Stimulated activated CD4-positive, alpha-beta T cell treated with anti-CD3 and anti-CD28 coated beads, Interleukin-4, amount 100 ng/mL, for 1 hour (primary cell): ENCODE measurements at places on chromosomes 1 and 21.

- DNase-seq = no peak
Observed at GRCh38 chr1:183370399-183371058, 47.7 kb downstream of the NMNAT2 start.

- no peak for DNase-seq
Observed at GRCh38 chr1:39753132-39754025, 14.7 kb downstream of the PPIE start.

DNA sequence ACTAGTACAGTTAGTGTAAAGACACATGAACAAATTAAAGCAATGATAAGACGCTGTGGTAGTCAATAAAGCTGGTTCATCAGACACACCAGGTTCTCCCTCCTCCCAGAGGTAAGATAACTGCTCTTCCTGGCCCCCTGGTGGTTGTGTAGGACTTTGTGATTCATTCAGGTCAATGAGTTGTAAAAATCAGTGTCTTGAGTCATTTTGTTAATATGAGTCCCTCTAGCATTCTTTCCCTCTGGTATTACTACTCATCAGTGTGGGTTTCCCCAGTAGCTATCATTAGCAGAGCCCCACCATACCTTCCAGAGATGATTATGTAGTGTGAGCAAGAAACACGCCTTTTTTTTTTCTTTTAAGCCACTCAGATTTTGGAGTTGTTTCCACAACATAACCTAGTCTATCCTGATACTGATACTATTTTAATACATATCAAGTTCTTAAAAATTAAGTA lies 3.6 kb upstream of the SETDB1 start:
- peak; percentile 71 for DNase-seq

- no peak for DNase-seq
Observed at GRCh38 chr1:160606611-160607010, 27.3 kb upstream of the CD84 start.

GRCh38 chr21:44874240-44874496 lies 678 bp upstream of the PTTG1IP start:
- DNase-seq = no peak

GRCh38 chr1:54721719-54722118 lies 6.1 kb downstream of the TTC4 start:
- no peak for DNase-seq

DNA sequence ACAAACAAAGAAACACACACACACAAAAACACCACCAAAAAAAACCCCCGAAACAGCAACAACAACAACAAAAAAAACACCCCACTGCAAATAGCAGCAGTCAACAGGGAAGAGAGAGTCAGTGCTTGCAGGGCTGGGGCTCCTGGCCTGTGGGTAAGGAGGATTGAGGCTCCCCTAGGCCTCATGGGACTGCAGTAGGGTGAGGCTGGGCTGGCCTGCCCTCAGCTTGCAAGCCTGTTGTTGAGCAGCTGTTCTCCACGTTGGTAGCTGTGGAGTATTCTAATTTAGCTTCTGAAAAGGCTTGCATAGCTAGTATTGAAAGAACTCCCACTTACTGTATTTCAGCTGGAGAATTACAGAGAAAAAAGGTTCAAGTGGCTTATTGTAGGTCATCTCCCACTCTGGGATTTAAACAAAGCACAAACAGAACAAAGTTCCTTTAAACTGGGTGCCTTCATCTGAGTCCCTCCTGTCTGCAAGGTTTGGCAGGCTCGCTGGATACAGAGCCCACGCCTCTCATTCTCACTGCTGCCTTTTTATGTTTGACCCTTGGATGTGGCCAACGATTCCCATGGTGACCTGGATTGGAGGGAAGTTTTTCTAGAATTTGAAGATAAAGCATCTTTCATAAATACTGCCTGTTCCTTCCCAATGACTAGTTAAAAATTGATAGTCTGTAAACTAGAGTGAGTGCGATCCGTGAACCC lies 247.2 kb downstream of the KIF26B start:
- DNase-seq = no peak

- no peak for DNase-seq
Observed at GRCh38 chr1:155007251-155007828, 4.7 kb downstream of the ZBTB7B start.

- DNase-seq = no peak
Observed at GRCh38 chr1:12040457-12041051, 21.3 kb downstream of the MIIP start.

- DNase-seq = no peak
Observed at GRCh38 chr21:36769051-36769839, 70.3 kb downstream of the SIM2 start.

- no peak for DNase-seq
Observed at GRCh38 chr1:2455757-2456156, 20.3 kb upstream of the PLCH2 start.

DNA sequence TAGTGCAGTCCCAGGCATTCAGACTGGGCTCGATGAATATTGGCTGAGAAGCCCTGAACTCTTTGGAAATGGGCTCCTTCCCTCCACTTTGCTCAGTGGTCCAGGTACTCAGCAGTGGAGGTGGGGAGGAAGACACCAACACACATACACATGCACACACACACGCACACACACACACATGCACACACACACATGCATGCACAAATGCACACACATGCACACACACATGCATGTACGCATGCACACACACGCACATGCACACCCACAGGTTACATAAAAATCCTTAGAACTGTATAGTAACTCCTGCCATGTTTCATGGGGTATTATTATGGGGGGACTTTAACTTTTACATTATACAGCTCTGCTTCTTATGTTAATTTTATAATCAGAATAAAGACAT lies 5.0 kb downstream of the TRIM62 start:
- DNase-seq = no peak

DNA sequence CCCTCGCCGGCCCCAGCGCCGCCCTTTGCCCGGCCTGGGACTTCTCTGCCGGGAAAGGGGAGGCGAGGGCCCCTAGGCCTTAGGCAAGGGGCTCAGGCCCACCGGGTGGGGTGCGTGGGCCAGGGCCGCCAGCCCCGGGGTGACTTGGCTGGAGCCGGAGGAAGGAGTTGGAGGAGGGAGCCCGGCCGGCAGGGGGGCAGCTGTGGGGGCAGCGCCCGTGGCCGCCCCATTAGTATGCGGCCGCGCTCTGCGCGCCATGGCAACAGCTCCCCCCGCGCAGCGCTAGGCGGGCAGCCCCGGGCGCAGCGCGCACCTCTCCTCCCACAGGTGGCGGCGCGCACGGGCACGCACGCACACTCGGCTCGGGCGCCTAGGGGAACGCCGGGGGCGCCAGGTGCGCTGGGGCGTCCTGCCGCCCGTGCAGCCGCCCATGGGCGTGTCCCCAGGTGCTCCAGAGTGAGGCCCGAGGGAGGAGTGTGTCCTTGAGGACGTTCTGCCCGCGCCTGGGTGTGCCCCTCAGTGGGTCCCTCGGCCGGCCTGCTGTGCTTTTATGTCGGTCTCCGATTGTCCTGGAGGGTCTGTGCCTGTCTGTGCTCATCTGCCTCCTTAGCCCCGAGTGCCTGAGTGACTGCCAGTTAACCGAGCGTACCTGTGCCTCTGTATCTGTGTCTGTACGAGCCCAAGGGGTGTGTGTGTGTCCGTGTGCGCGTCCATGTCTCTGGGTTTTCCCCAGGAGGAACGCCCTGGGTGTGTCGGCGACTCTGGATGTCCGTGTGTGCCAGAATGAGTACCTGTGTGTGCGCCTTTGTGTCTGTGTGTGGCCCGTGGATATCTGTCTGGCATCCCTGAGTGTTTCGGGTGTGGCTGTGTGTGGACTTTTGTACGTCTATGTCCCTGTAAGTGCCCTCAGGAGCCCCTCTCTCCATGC lies 38.2 kb upstream of the WASF2 start:
- peak; percentile 67 for DNase-seq

- no peak for DNase-seq
Observed at GRCh38 chr1:36154765-36155407, 1.1 kb upstream of the MAP7D1 start.

DNA sequence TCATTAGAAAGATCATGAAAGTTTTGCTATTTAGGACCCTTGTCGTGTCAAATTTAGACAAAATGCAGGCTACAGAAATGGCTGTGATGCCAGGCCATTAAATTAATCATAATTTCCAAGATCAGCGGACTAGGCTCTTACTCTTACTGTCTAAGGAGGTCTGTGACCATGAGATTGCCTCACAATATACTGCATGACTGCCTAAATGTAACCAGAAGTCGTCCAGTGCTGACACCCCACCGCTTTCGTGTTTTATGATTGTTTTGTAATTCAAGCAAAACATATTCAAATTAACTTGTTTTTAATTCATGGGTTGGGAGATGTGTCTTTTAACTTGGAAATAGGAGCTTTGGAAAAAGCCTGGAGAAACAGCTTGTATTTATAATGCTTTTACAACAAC lies 947.5 kb downstream of the BRINP3 start:
- DNase-seq = no peak
